ENCODE measurements at places on chromosomes 7 and 10.
A peak's percentile ranks its signal among the peaks of the same experiment; 100 is the strongest.

- ATAC-seq = no peak
- H3K4me1 ChIP-seq = peaks cover 7% of the 10 kb centered on the region
- no peak overlapping the region for H3K4me3 ChIP-seq
- no peak overlapping the region for H3K27ac ChIP-seq
- no peaks in the 10 kb centered on the region for H3K36me3 ChIP-seq
- H3K27me3 ChIP-seq = no peaks in the 10 kb centered on the region
Observed at GRCh38 chr7:26964156-26964808, 99.9 kb upstream of the SKAP2 start.

- H3K36me3 ChIP-seq = no peaks in the 10 kb centered on the region
- no peaks in the 10 kb centered on the region for H3K27me3 ChIP-seq
- H3K4me3 ChIP-seq = no peak overlapping the region
- no peak for ATAC-seq
- no peak overlapping the region for H3K27ac ChIP-seq
Observed at GRCh38 chr7:76063525-76063924, 15.6 kb downstream of the MDH2 start.

GRCh38 chr10:67782530-67782929, 55.5 kb downstream of the DNAJC12 start:
- H3K36me3 ChIP-seq = no peaks in the 10 kb centered on the region
- H3K4me3 ChIP-seq = no peak overlapping the region
- no peak overlapping the region for H3K27ac ChIP-seq
- H3K27me3 ChIP-seq = peaks cover 4% of the 10 kb centered on the region
- H3K4me1 ChIP-seq = no peaks in the 10 kb centered on the region

- ATAC-seq = no peak
- H3K4me1 ChIP-seq = no peaks in the 10 kb centered on the region
- H3K27me3 ChIP-seq = no peaks in the 10 kb centered on the region
- no peak overlapping the region for H3K4me3 ChIP-seq
Observed at GRCh38 chr10:48634984-48635557, 30.2 kb upstream of the ARHGAP22 start.

- no peak overlapping the region for H3K4me3 ChIP-seq
- no peaks in the 10 kb centered on the region for H3K36me3 ChIP-seq
- ATAC-seq = no peak
- H3K4me1 ChIP-seq = no peaks in the 10 kb centered on the region
Observed at GRCh38 chr10:96366508-96366907, 7.7 kb upstream of the OPALIN start.

GRCh38 chr10:116707981-116708380, 34.4 kb downstream of the HSPA12A start:
- H3K36me3 ChIP-seq = no peaks in the 10 kb centered on the region
- peaks cover 21% of the 10 kb centered on the region for H3K4me1 ChIP-seq
- no peak overlapping the region for H3K27ac ChIP-seq
- ATAC-seq = no peak

DNA sequence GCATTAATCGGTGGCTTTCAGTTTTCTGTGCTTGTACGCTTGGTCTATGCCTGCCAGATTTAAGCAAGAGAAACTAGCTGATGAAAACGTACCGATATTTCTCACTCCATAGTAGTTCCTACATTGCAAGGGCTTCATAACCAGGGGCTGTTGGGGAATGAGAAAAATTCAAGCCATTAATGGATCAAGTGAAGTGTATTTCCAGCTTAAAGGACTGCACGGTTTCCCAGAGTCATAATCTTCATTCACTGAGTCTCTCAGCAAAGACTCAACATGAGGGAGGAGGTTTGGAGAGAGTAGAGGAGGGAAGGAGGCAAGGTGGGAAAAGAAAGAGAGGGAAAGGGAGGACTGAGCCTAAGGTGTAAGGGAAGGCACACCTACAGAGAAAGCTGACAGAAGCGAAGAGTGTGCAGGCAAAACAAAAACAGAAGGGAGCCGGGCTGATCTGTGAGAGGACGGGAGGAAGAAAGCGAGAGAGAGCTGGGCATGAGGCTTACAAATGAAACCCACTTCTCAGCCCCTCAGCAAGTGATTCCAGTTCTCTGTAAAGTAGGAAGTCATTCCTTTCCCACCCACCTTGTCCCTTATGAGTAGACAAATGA, 625 bp downstream of the GIMAP2 start:
- H3K27me3 ChIP-seq = no peaks in the 10 kb centered on the region
- peak overlapping the region; percentile 53 for H3K4me3 ChIP-seq
- no peak for ATAC-seq
- peaks cover 8% of the 10 kb centered on the region for H3K4me1 ChIP-seq
- H3K27ac ChIP-seq = peak overlapping the region; percentile 68

- no peaks in the 10 kb centered on the region for H3K36me3 ChIP-seq
- H3K4me1 ChIP-seq = no peaks in the 10 kb centered on the region
- no peak for ATAC-seq
Observed at GRCh38 chr10:110479710-110480109, 18.0 kb upstream of the DUSP5 start.
